AML-193 (cell line): ENCODE measurements at places on chromosomes 6 and 20.

- DNase-seq: no peak
These were observed at the start of gene TOX2 for GRCh38 chr20:43914311-43915210. TOX2 (plus strand) TSS chr20:43914852; CDS start chr20:43914892, 40 bp downstream.

DNA sequence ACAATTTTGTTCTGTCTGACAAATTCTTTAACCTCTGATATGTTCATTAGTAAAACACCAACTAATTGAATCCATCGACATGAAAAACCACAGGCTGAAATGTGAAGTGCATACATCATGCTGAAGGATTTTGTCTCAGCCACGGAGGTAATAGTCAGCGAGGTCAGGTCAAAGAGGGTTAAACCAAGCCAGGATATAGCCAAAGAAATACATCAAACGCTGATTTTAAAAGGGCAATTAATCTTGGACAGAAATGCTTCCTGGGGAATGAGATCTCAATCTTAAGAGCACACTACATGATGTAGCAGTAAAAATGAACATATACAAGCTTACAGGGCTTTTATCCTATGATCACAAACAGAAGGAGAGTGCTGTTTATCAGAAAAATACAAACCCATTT, 106.7 kb downstream of the PRDM1 start:
- no peak for DNase-seq

DNA sequence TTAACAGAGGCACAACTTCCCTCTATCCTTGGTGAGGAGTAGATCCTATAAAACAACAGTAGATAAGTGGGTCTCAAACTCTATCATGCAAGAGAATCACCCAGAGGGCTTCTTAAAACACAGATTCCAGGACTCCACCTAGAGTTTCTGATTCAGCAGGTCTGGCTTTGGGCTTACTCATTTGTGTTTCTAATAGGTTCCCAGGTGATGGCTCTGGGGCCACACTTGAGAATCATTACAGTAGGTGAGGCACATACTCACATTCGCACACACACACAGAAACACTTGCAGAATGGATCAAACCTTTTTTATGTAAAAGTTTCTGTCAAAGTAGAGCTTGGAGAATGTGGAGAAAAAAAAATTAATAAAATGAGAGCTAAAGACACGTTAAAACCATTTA, 52.4 kb downstream of the TMEM242 start:
- DNase-seq: no peak

- no peak for DNase-seq
These were observed 59.2 kb downstream of the PHACTR3 start for GRCh38 chr20:59663513-59664060.

DNA sequence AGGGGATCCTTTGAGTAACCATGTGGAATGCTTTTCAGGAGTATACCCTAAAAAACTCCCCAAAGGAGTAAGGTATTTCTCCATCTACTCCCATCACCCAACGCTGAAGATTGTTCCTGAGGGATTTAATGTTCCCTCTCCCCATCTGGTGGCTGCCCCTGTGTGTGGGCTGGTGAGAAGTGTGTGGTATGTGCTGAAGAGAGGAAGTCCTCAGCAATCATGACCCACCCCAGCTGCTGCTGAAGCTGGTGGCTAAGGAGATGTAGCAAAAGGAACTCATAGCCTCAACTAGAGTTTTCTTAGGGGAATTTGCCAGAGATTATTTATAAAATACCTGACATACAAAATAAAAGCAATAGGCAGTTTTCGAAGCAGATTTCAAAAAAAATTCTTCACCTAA, 114.3 kb upstream of the JAG1 start:
- no peak for DNase-seq
